ENCODE measurements at places on chromosomes 3 and 15.

- no peak for DNase-seq
Measured at GRCh38 chr15:60424006-60424405, 26.2 kb upstream of the ANXA2 start.

GRCh38 chr15:30933293-30933692 is 29.6 kb downstream of the FAN1 start:
- DNase-seq: no peak

GRCh38 chr3:141469720-141470119 is 17.1 kb upstream of the RASA2 start:
- DNase-seq: no peak

DNA sequence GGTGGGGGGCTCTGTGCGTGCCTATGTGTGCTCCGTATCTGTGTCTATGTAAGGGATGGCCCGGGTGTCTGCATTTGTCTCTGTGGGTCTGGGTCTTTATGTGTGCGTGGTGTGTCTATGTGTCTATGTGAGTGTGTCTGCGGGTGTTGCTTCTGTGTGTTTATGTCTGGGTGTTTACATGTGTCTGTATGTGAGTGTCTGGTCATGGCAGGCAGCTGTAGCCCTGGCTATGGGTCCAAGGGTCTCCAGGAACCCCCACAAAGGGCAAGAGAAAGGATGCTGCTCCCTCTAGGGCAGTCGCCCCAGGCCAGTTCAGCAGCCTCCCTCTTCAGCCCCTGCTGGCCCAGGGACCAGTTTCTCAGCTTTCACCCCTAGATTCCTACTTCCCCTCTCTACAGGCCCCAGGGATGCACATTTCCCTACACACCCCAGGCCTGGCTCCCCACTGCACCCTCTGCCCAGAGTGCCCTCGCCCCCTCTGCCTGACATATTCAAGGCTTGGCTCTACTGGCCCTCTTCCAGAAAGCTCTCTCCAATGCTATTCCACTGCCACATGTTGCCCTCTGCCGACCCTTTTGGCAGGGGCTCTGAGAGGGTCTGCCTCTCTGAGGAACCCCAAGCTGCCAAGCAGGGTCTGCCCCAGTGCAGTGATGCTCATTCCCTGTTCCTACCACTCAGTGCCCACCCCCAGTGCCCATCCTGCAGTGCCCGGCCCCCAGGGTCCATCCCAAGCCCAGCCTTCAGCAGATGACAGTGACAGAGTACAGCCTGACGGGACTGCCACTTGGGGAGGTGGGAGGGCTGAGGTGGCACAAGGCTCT is 1.0 kb upstream of the MYL3 start:
- DNase-seq: no peak

- no peak for DNase-seq
Measured at GRCh38 chr15:101441696-101442095, 47.8 kb downstream of the PCSK6 start.

DNA sequence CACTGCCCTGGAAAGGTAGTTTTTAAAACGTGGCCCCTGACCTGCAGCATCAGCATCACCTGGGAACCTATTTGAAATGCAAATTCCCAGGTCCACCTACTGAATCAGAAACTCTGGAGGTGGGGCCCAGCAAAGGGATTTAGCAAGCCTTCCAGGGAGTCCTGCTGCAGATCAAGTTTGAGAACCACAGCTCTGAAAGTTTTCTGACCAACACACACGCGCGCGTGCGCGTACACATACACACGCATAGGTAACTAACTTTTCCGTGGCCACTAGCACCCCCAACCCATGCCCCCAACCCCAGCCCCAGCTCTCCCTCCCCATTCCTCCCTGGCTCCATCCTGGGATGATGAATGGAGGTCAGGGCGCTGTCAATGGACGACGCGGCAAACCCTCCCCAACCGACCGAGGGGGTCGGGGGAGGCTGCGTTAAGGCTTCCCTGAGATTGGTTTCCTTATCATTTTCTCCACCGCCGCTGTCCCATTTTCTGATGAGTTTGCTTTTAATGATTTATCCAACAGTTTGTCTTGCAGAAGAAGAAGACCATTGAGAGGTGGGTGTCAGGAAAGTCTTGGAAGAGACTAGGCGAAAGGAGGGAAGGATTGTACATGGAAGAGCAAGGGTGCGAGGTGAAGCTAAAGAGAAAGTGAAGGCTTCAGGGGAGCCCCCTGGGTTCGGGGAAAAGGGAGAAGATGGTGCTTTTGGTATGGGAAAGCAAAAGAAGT is 590 bp upstream of the BOC start:
- DNase-seq: no peak

DNA sequence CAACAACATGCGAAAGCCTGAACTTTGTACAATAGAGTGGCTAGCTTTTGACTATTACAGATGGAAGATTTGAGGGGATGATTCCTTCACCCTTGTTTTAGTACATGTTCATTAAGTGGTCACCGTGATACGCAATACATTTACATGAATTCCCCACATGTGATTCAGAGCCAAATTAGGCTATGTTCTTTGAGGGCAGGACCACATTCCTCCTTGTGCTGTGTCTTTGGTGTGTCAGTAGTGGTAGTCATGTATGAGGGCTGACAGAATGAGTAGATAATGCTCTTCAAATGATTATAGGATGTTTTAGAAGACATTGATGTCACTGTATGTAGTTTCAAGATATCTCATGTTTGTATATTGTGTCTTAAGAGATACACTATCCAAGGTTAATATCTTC is 12.1 kb downstream of the PTPRG start:
- no peak for DNase-seq

DNA sequence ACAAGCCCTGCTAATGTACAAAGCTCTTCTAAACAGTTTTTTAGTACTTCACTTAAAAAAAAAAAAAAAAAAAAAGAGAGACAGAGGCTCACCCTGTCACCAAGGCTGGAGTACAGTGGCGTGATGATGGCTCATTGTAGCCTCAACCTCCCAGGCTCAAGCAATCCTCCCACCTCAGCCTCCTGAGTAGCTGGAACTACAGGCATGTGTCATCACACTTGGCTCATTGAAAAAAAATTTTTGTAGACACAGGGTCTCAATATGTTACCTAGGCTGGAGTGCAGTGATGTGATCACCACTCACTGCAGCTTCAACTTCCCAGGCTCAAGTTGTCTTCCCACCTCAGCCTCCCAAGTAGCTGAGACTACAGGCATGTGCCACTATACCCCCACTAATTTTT is 47.6 kb upstream of the HEG1 start:
- DNase-seq: no peak

- no peak for DNase-seq
Measured at GRCh38 chr15:77795446-77795845, 162.7 kb upstream of the LINGO1 start.

DNA sequence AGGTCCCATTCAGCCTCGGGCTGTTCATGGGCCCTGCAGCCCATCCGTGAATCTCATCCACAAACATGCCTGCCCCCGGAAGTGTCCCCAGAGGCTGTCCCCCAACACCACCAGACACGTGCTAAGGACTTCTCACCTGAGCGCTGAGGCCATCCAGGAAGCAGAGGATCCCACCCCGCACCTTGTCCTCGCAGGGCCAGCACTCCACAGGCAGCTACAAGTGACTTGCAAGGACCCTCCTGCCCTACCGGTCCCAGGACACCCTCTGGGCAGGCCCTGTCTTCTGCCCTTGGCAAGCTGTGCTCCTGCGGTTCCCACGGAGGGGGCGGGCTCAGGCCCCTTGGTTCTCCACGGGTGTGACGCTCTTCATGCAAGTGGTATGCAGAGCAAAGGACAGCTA is 146.0 kb downstream of the NUP210 start:
- DNase-seq: no peak

- no peak for DNase-seq
Measured at GRCh38 chr3:117545484-117545883, 835.9 kb downstream of the TUSC7 start.

DNA sequence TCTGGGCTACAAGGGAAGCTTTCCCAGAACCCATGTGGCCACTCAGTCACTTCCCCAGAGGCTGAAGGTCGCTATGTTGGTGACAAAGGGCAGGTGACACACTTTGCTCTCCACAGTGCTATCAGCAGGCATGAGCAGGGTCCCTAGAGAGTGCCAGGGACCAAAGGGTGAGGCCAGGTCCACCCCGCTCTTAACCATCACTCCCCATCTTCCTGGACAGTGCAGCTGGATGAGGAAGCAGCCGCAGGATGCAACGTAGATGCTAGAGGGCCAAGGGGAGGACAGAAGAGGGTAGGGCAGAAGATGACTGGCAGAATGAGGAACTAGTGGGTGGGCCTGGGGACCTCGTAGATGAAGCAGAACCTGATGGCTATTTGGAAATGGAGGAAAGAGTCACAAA is 13.6 kb upstream of the LTF start:
- no peak for DNase-seq

- DNase-seq: no peak
Measured at GRCh38 chr15:45497261-45497660, 25.3 kb downstream of the SLC30A4 start.

GRCh38 chr3:43647331-43648166 is 25.7 kb upstream of the ANO10 start:
- DNase-seq: no peak

- no peak for DNase-seq
Measured at GRCh38 chr15:39510001-39510701, 70.7 kb upstream of the THBS1 start.

GRCh38 chr15:98786717-98787116 is 138.4 kb downstream of the IGF1R start:
- DNase-seq: no peak

GRCh38 chr3:113271189-113271588 is 59.8 kb downstream of the BOC start:
- DNase-seq: no peak

DNA sequence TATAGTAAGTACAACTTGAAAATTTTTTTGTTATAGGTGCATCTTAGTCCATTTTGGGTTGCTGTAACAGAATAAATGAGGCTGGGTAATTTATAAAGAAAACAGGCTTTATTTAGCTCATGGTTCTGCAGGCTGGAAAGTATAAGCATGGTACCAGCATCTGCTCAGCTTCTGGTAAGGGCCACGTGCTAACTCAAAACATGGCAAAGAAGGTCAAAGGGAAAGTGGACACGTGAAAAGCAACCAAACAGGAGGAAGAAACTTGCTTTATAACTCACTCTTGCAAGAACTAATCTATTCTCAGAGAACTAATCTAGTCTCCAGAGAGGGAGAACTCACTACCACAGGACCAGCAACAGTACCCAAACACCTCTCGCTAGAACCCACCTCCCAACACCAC is 9.1 kb downstream of the HDGFL3 start:
- DNase-seq: no peak

GRCh38 chr3:64627471-64628321 is 60.1 kb downstream of the ADAMTS9 start:
- no peak for DNase-seq

DNA sequence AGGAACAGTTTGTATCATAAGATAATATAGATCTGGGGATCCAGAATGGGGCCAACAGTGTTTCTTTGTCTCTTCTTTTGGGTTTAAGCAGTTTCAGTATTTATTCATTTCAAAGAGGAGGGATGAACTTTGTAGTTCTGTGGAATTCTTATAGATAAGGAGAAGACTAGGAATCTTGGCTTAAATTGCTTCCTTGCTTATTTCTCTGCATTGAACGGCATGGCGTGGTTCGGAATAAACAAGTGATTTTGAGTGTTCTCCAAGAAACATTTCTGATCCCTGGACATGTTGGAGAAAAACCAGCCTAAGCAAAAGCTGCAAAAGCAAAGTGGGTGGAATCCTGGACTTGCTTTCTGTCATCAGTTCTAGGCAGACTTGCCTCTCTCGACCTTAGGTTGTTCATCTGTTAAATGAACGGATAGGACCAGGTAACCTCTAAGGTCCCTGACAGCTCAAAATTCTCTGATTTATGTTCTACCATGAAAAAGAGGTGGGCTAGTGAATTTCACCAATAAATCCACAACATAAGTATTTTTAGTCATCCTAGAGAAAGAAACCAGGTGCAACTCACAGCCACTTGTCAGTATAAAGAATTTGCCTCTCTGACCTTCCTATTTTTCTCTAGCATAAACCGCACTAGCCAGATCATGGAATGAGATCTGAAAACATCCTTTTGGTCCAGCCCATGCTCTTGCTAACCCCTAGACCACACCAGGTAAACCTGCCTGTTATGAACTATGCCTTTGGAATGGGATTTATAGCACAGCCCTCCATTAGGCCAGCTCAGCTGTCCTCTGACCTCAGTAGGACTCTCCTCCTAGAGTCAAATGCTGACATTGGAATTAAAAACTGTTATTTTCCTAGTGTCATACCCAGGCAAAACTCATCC is 78.8 kb downstream of the CLDN11 start:
- DNase-seq: no peak

DNA sequence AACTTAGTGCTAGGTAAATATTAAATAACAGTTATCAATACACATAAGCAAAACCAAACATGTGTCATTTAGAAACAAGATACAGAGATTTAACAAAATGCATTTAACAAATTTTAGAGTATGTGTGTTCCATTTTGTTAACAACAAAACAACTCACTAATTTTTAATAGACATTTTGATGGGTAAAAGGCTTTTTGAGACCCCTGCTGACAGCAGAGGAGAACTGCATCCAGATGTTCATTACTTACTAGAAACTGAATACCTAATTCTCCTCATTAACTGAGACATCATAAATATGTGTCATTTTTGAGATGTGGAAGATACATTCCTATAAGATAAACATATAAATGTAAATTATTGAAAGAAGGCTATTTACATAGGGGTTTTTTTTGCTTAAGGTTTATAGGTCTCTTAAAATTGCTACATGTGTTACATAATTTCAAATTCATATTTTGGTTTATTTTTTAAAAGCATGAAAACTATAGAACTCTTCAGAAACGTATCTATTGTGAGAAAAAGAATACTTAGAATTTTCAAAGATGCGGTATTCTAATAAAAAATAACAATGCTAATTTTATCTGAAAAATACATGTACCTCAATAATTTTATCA is 1009.8 kb downstream of the TUSC7 start:
- DNase-seq: no peak

GRCh38 chr3:184157206-184157605 is 2.0 kb downstream of the DVL3 start:
- DNase-seq: no peak

DNA sequence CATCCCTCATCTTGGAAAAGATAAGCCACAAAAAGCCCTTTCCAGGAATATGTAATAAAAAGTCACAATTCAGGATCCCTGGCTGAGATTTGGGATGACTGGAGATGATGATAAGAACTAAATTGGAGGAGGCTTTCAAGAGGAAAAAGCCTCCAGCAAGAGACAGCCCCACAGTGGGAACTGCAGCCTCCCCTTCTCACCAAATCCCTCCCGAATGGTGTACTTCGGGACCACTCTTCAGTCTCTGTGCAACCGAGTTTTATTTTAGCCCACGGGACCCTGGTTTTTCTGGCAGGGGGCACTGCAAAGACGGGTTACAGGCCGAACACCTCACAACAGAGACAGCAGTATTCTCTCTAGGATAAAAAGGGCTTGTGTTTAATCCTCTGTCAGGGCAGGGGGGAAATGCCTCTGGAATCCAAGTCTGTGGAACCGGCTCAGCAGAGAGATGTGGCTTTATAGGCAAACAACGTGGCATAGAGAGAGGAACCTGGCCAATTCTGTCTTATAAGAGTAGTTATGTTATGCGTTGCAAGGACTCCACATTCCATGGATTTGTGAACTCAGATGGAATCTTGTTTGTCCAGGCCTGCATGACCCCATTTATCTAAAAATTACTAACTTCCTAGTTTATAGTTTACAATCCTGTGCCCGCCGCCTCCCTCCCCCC is 1.2 kb upstream of the LMCD1 start:
- DNase-seq: no peak

Data from keratinocyte (primary cell).